ENCODE measurements at places on chromosomes 3 and 15.

DNA sequence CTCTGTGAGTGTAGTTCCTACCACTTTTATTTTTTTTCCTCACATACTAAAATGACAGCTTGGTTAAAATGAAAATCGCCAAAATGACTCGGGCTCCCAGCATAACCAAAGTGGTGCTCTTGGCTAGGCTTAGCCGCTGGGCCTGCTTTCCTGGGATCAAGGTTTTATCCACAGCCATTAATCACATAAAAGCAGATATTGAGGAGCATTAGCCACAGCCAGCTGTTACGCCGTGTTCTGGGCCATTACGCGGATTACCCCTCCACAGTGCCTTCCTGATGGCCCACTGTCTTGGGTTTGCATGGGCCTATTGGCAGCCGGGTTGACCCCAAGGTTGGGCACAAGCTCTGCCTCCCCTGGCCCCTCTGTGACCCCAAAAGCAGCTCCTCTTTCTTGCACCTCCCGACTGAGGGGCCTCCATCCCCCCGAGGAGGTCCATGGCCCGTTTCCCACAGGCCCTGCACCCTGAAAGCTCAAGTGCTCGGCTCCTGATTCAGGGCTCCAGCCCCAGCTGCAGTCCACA is 30.4 kb upstream of the TRPM1 start:
- DNase-seq = no peak

- no peak for DNase-seq
Observed at GRCh38 chr15:57017024-57017423, 98.6 kb downstream of the TCF12 start.

DNA sequence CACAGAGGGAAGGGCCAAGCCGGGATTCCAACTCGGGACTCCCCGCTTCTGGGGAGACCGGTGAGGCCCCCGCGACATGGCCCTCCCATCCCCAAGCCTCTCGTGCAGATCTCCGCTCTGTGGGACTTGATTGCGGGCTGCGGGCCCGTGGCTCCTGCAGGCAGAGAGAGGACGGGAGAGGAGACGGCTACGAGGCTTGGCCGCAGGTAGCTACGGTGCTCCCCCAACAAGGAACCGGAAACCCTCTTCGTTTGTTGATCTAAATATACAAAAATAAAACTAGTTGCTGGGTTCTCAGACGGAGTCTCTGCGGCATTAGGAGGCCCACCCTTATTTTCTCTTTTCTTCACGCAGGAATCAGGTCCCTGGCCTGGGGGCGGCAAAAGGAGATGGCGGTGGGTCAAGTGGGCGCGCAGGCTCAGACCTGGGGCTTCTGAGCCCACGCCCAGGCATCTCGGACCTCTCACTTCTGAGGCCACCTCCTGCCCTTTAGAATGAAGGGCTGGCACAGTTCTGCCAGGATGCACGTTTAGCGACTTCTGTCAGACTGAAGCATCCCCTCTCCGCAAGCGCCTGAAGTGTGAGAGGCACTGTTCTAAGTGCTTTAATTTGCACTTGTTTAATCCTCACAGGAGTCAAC is 10.9 kb downstream of the GNB5 start:
- DNase-seq = no peak

DNA sequence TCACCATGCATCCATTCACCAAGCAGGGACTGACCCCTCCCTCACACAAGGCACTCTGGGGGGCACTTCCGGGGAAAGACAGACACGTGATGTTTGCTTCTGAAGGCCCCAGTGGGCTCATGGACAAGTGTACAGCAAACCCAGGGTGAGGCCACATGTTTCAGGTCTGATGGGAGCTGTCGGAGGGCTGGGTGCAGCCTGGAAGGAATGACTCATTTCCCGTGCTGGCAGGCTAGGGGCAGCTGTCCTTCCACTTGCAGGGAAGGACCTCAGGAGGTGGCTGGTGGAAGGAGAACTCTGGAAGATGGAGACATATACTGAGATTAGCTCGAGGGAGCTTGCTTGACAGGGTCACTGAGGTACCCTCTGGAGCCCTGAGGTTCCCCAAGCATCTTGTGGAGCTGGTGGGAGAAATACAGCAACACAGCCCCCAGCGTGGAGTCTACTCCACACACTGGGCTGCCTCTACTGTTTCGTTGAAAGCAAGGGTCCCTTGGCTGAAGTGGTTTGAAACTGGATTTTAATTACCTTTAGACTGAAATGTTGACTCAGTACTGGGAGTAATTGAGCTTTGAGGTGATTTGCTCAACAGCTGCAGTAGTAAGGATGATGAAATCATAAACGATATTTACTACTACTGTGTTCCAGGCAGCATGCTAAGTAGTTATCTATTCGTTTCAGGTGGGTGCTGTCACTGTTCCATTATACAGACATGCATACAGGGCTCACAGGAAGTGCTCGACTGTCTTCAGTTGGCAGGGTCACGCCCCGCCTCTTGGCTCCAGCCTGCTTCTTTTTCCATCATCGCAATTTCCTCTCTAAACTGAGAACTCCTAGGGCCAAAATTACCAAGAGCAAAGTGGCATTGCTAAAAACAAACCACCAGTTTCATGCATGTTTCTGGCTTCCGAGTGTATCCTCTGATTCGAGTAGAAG is 230.4 kb downstream of the ADAMTS17 start:
- DNase-seq = peak; percentile 39

- no peak for DNase-seq
Observed at GRCh38 chr3:128492671-128493569, at the start of gene GATA2. Gene GATA2, minus strand, starts transcription at chr3:128493201. Its CDS starts 6,170 bp downstream, at chr3:128487031.

- DNase-seq = no peak
Observed at GRCh38 chr3:23950293-23950692, 5.2 kb downstream of the NR1D2 start.

DNA sequence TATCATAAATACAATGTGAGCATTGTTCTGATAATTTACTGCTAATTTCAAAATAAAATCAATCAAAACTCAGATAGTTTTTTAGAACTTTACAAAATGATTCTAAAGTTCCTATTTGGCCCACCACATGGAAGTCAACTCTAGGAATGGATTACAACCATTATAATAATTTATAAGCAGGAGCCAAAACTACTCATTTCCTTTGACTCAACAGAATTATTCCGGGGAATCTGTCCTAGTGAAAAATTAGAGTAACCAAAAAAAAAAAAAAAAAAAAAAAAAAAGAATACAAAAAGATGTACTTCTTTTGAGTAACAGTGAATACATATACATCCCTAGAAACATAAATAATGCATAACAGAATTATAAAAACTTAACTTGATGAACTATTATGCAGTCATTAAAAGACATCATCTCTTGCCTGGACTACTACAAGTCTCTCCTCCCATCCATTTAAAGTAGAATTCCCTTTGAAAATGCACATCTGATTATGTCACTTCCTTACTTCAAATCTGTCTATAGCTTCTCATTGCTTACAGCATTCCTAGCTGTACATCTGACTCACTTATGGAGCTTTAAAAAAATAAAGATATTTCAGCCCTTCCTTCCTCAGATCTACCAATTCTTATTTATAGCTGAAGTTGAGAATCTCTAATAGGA is 43.4 kb downstream of the HDGFL3 start:
- no peak for DNase-seq

DNA sequence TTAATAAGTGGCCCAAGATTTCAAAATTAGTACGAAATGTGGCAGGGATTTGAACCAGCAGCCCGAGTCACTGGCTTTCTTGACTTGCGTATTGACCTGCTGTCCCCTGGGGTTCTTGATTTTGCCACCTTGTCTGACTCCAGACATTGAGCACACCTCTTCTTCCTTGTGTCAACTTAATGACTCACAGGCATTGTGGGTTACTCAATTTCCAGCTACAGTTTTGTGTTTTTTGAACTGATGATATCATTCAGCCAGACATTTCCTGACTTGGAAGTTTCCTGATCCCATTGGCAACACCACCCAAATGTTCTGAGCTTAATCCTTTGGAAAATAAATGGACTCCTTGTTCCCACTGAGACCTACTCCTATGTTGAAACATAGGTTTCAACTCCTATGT is 64.2 kb downstream of the MOBP start:
- DNase-seq = no peak

DNA sequence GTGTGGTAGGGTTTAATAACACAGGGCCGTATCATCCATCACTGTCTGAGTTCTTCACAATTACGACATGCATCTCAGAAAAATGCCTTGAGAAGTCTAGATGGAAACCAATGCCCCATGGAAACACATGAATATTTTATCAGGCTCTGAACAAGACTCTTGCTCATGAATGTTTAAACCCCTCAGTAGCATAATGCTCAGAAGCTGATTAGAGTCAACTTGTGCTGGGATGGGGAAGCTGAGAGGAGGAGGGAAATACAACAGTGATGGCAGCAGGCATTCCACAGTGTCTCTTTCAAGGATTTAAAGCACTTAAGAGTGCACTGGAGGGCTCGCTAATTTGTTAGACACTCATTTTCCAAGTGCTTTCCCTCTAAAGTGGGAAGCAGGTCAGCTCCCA is 3.8 kb downstream of the GPR156 start:
- DNase-seq = no peak

DNA sequence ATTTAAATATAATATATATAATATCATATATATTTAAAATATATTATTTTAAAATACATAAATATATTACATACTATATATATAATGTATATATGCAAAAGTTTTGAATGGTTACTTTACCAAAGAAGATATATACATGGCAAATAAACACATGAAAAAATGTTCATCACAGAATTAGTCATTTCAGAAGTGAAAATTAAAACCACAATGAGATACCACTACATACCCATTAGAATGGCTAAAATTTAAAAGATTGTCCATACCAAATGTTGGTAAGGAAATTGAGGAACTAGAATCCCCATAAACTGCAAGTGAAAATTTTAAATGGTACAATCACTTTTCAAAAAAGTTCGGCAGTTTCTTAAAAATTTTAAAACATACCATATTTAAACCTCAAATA is 23.6 kb upstream of the COL8A1 start:
- DNase-seq = no peak

GRCh38 chr15:45128971-45129639 is 574 bp downstream of the DUOXA1 start:
- no peak for DNase-seq

- no peak for DNase-seq
Observed at GRCh38 chr15:63940966-63941620, 105.2 kb downstream of the DAPK2 start.

GRCh38 chr3:69864766-69865165 is 125.5 kb downstream of the MITF start:
- DNase-seq = no peak

- DNase-seq = no peak
Observed at GRCh38 chr3:23038471-23038870, 164.7 kb upstream of the UBE2E2 start.

DNA sequence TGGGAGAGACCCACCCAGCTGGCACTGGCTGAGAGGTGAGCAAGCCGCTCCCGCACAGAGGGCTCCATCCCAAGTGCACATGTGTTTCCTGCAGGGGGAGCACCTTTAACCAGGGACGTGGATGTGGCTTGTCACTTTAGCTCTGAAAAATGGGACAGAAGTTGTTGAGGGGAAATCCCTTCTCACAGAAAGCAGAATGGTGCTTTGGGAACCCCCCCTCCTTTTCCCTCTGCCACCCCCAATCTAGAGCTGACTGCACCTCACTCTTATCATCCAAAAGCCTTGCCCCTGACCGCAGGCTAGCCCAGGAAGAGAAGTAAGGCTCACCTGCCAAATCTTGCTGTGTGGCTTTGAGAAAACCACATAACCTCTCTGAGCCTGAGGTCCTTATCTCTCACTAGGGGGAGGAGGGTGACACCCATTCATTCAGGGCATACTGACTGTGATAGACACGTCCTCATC is 77.9 kb downstream of the RPN1 start:
- DNase-seq = no peak

DNA sequence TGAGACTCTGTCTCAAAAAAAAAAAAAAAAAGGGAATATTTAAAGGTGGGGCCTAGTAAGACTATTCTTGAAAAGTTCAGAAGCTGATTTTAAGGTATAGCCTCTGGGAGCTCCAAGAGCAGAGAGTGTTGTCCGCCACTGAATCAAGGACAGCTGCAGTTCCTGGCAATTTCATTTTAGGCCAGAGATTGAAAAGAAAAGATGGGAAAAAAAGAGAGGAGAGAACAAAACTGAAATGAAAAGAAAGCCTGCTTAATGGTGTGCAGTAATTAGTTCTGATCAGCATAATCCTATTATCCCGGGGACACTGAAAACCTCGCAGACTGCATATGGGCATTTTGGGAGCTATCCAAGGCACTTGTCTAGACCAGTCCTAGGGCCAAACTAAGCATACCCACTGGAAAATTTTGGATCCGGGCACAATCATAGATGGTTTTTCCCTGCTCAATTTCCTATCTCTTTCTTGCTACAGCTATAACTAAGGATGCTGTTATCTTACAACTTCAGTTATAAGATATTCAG is 43.2 kb downstream of the EHHADH start:
- no peak for DNase-seq

GRCh38 chr3:42612217-42612616 is 11.7 kb downstream of the NKTR start:
- no peak for DNase-seq

- no peak for DNase-seq
Observed at GRCh38 chr15:48759921-48760320, 50.9 kb downstream of the CEP152 start.

GRCh38 chr3:135837977-135838631 is 127.4 kb upstream of the PPP2R3A start:
- DNase-seq = no peak

- DNase-seq = no peak
Observed at GRCh38 chr3:59388555-59389270, 338.9 kb upstream of the CFAP20DC start.

- DNase-seq = no peak
Observed at GRCh38 chr3:134839990-134840389, 44.9 kb downstream of the EPHB1 start.

- no peak for DNase-seq
Observed at GRCh38 chr15:93091465-93091864, 2.5 kb upstream of the RGMA start.

GRCh38 chr15:29689287-29689986 is 132.8 kb downstream of the TJP1 start:
- DNase-seq = no peak

DNA sequence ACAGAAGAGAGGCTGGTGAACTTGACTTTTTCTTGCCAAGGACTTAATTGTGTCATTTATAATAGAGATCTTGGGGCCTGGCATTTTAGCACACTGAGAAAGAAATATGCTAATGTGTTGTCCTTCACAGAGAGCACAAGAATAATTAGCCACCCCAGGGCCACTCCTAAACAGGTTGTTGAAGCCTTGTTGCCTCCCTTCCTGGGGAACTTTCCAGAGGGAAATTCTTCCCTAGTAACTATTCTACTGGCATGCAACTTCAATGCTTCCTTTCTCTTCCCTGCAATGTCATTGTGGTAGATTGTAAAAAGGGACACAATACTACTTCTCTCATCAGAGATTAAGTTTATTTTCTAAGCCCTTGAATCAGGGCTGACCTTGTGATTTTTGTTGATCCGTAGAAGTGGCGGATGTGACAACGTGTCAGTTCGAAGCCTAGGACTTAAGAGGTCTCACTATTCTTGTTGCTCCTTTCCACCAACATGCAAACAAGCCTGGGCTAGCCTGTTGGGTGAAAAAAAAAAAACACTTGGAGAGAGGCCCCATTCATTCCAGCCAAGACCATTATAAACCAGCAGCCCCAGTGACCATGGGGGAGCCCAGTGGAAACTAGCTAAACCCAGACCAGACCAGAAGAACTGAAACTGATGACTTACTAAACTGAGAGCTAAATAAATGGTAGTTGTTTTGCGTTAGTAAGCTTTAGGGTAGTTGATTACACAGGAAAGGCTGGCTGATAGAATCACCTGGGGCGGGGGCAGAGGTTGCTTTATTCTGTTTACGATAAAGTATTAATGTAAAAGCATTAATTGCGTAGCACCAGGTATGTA is 287.2 kb downstream of the SHQ1 start:
- no peak for DNase-seq
